ENCODE measurements at places on chromosomes 3 and 15.

DNA sequence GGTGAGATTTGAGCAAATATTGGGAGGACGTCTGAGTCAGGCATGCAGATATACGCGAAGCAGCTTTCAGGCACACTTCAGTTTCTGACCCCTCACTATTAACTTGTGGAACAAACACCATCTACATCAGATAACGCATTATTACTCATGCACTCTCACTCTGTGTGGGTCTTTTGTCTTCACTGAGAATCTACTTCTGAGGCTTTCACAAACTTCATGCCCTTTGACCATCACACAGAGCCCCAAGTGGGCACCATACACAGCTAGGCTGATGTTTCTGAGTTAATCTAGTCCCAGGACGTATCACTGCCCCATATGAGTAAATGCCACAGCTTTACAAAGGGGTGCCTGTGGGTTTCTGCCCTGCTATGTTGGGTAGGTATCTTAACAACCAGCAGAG is 39.6 kb upstream of the IP6K2 start:
- no peak for DNase-seq

- no peak for DNase-seq
Observed at GRCh38 chr3:49602877-49603411, 48.7 kb downstream of the BSN start.

DNA sequence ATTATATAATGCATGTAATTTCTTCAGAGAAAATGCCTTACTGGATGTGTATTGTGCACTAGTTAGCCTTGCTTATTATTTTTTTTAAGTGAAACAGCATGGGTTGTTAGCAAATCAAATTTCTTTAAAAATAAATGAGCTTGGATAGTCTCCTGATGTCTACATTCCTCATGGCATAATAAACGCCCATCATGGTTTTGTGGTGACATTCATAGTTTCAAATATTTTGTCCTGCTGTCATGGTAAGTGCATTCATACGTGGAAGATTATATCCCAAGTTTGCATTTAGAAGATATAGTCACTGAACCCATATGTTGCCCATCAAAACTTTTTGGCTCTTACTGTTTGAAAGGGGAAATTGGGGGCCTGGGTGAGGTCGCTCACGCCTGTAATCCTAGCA is 130.7 kb downstream of the ALCAM start:
- no peak for DNase-seq

GRCh38 chr15:35646790-35647189 is 100.8 kb upstream of the DPH6 start:
- DNase-seq: no peak

DNA sequence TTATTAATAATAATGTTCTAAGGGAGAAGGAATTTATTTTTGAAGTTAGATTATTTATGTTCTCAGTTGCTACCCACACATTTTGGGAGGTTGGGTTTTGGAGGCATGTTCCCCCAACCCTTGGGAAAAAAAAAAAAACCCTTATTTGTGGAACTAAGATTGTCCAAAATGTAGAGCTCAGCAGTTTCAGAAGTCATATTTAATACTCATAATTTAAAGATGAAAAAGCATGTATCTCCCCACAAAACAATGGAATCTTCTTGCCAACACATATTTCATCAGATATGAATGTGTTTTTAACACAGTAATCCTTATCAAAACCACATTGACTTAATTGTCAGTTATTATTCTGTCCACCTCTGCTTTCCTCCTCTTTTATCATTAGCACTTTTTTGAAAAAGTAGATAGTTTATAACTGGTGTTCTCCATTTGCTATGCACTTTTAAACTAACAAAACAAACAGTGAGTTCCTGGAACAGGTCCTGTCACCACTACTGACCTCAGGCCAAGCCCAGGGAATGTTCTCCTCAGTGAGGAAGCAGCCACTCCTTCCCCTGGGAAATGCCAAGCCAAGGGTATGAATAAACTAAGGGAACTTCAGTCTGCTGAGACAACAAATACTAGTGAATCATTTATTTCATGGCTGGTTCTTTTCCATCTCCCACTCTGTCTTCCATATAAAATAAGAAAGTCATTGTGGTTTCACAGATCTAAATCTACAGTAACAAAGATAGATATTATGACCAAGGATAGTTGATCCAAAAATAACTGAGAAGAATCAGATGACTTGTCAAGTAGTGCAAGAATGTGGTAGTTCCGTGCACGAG is 414.4 kb upstream of the ALCAM start:
- no peak for DNase-seq

DNA sequence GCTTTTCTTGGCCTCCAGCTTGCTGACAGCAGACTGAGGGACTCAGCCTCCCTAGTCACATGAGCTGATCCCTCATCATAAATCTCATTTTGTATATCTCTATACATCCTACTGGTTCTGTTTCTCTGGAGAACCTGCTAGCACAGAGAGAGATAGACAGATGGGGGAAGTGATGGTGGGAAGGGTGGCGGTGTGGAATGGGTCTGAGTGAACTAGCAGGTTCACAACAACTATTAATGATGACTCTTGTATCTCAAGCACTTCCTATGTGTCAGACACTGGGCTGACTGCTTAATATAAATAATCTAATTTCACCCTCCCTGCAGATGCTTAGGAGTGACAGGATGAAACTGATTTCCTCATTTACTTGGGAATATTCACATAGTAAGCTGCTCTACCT is 106.9 kb upstream of the TLE3 start:
- no peak for DNase-seq

DNA sequence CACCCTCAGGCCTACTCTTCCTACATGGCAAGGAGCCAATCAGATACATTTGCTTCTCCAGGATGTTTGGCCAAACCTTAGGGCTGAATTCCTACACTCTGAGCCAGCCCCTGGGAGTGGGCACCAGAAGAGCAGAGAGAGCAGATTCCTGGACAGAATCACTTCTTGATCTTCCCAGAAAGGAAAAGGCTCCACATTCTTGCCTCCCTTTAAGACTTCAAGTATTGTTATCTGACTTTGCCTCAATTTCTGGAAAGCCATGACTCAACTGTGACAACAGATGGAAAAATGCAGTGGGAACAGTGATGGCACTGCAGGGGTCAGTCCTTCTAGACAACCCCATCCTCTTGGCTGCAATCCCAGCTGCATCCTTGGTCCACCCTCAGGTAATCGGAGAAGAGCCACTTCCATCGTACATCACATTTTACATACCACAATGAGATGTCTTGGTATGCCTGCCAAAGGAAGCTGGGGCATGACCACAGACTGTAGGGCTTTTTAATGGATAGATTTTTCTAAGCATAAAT is 21.0 kb downstream of the SLCO2A1 start:
- DNase-seq: no peak

DNA sequence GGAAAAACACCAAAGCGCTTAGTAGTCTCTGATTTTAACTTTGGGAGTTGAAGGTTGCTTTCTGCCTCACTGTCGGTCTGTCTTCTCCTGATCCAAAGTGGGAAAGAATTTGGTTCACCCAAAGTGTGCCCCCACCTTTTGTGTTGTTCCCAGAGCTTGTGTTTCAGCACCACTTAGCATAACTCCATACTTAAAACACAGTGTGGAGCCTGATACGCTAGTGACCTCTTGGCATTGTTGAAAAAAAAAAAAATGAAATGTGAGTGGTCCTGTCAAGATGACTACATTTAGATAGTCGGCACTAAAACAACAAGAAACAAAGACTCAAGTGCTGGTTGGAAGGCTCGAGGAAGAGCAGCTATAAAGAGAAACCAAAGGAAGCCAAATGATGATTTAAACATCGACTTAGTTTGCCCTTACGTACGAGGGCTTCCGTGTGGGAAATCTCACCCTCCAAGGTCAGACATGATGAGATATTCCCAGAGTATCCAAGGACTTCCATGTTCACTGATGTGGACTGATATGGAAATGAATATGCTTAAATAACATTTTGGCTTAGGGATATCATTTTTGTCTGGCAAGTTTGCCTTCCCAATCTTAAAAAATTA is 178.8 kb downstream of the MEIS2 start:
- no peak for DNase-seq

Measured in Caco-2 (cell line).